Lung (tissue), 17 donors: ENCODE measurements at places on chromosomes 4 and X.

GRCh38 chrX:155293771-155294170, 29.5 kb upstream of the RAB39B start:
- no peak for DNase-seq

- no peak for DNase-seq
These were observed 25.9 kb downstream of the MXRA5 start for GRCh38 chrX:3320471-3321046.

DNA sequence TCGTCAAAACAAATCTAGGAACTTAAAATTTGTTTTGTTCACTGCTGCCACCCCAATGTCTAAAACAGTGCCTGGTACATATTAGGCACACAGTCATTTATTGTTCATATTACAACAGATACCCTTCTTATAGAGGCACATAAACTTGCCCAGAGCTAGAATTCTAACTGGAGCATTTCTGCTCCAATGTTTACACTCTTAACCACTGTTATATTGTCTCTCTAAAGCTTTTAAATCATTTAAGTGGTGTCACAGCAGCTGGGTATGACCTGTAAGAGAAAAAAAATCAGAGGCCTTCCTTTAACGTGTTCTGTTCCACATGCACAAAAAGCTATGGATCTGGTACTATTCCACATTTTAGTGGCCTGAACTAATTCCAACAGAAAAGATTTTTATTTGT, 3.0 kb downstream of the UBE2D3 start:
- DNase-seq: no peak

DNA sequence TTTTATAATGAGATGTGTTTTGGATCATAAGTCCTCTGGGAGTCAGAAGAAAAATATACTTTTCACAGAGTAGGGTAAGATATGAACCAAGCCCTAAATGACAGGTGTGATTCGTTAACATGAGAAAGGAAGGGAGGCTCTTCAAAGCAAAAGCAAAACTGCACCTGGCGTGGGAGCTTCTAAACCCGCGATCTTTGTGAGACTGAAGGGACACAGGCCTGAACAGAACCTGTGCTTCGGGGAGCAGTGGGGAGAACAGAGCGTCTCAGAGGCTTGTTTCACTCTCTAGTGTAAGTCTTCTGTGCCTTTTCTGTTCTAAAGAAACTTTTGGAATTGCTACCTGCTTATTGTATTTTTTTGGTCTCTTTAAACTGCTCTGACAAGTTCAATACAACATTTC, 30.2 kb upstream of the CYP4V2 start:
- DNase-seq: no peak

DNA sequence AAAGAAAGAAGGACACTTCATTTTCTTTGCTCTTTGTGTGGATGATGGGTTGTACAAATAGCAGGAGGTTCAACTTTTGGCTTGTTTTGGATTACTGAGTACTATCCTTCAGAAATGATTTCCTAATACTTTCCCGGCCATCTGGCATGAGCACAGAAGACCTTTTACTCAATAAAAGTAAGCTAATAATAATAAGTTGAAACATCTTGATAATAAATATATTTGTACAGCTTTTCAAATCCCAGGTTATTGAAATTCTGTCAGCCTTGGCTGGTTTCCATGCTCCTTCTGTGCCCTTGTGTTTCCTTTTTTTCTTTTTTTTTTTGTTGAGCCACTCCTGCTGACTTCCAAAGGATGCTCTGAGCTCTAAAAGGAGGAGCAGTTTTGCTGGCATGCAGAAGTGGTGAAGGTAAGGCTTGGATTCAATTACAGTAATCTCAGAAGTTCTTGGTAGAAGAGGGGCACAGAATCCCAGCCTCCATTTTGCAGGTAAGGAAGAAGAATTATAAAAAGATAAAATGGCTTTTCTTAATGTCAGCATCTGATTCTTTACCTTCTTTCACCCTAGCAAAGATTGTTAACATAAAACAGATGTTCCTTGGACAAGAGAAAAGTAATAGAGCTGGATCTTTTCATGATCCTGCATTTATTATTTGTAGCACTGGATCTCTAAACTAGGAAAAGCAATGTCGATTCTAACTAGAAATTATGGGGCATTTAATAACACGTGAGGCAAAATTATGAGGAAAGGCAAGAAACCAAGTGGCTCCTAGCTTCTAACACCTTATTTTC, 31.9 kb downstream of the REPS2 start:
- DNase-seq: no peak

DNA sequence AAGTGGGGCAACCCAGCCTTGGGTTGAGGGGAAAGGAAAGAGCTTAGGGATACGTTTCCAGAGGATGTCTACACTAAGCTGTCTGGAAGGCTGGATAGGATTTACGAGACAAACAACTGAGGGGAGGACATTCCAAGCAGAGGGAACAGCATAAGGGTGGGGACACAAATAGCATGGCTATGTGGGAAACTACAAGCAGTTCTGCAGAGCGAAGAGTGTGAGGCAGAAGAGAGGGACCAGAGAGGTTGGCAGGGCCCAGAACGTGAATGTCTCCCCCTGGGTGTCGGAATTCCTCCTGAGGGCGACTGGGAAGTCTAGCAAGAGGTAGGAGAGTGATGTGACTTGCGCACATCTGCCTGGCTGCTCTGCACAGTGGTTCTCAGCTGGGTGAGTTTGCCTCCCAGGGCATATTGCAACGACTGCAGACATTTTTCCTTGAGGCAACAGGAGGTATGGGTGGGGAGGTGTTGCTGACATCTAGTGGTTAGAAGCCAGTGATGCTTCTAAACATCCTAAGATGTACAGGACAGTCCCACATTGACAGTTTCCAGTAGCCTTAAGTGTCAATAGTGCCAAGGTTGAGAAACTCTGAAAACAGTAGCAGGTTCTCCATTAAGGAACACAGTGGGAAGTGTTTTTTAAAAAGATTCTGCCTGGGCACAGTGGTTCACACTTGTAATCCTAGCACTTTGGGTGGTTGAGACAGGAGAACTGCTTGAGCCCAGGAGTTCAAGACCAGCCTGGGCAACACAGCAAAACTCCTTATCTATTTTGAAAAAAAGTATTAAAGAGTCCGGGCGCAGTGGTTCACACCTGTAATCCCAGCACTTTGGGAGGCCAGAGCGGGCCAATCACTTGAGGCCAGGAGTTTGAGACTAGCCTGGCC, 9.2 kb downstream of the NDUFA1 start:
- DNase-seq: peak; percentile 62

- no peak for DNase-seq
These were observed 1.3 kb upstream of the SLC25A4 start for GRCh38 chr4:185141777-185142176.

DNA sequence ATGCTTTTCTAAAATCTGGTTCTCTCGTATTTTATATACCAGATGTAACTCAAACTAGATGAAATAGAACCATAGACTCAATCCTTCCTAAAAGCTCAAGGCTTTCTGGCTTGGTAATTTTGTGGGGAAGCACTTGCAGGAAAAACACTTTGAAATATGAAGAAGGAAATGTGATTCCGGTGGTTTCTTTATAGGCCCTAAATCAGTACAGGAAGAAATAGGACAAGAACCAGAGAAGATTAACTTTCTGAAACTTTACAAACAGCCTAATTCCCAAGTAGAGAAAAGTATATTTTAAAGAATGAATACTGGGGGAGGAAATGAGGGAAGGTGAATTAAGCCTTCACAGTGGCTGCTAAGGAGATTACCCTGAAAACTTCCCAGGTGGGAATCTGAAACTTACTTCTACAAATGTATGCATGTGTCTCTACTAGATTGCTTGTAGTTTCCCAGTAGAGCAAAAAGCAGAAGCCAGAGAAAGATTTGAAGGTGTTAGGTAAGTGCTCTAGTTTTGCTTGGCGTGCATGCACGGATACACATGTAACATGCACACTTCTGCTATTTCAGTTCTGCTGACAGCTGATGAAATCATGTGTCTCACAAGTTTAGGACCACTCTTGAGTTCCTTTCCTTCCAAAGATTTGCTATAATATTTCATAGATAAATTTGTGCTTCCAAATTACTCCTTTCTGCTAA, 92.1 kb downstream of the AFF1 start:
- DNase-seq: no peak

DNA sequence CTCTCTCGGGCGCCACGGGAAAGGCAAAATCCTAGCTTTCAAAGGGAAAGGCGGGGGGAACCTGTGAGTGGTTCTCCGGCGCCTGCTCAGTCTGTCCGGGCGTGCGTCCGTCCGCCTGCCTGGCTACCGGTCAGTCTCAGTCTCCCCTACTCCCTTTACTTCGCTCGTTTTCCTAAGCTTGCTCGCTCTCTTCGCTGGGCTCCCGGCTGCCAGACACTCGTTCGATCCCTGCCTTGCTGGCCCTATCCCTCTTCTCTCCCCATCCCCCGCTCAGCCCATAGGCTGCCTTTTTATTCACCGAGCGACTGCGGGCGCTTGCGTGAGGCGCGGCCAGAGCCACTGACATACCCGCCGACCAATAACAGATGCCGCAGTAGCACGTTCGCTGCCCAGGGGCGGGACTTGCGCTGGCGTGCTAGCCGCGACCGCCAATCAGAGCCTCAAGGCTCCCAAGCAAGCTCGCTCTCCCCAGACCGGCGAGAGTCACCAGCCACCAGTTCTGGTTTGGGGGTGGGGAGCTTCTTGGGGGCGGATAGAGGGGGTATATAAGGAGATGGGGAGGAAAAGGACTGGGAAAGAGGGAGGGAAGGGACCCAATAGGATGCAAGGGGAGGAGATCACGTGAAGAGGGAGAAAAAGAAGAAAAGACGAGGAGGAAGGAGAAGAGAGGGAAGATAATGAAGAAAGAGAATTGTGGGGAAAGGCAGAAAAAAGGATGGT, 30.0 kb downstream of the ARHGEF9 start:
- peak; percentile 94 for DNase-seq

- peak; percentile 92 for DNase-seq
These were observed 107.4 kb upstream of the SLC4A4 start for GRCh38 chr4:71231129-71232055.

- DNase-seq: peak; percentile 61
These were observed 21.2 kb downstream of the PROM1 start for GRCh38 chr4:16062601-16063000.

GRCh38 chr4:150164956-150165629, 86.8 kb downstream of the DCLK2 start:
- DNase-seq: peak; percentile 45

- DNase-seq: no peak
These were observed 180.8 kb downstream of the SPRY1 start for GRCh38 chr4:123577225-123577906.

- no peak for DNase-seq
These were observed 245.4 kb downstream of the NAF1 start for GRCh38 chr4:162921178-162921785.

- no peak for DNase-seq
These were observed 100.2 kb downstream of the OTC start for GRCh38 chrX:38452603-38453002.

DNA sequence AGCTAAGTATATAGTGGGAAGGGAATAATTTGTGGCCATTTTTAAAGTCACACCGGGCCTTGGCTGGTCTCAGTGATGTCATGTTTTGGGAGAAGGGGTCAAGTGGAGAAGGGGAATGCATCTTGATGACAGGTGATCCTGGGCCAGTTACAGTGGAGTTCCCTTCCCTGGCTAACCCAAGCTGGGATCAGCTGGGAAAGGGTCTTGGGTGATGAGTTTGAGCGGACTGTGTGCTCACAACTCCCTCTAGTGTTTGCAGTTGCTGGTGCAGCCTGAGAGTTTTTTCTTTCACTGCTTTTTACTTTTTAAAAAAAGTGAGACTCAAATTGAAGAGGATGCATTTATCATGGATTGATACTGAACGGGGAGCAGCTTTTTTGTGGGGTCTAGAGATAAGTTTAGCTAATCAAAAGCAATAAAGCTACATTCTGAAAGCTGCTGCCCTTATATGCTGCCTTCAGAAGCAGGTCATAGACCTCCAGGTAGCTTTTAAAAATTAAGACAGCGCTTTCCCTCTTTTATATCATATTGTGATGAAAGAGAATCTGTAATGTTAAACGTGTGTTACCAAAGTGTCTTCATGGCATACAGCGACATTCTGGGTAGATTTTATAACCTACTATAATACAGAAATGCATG, 164.7 kb downstream of the DCLK2 start:
- peak; percentile 42 for DNase-seq

GRCh38 chr4:154164931-154165839, 326.4 kb downstream of the DCHS2 start:
- no peak for DNase-seq
